Small intestine (tissue), 16 donors: ENCODE measurements at places on chromosomes 12 and 14.
A peak's percentile ranks its signal among the peaks of the same experiment; 100 is the strongest.

- DNase-seq: no peak
Observed at GRCh38 chr14:104966261-104966865, 11.8 kb downstream of the AHNAK2 start.

GRCh38 chr12:116710370-116711150 is 27.3 kb downstream of the SPRING1 start:
- DNase-seq: no peak

GRCh38 chr12:124916374-124917134 is 2.1 kb upstream of the UBC start:
- DNase-seq: peak; percentile 93

DNA sequence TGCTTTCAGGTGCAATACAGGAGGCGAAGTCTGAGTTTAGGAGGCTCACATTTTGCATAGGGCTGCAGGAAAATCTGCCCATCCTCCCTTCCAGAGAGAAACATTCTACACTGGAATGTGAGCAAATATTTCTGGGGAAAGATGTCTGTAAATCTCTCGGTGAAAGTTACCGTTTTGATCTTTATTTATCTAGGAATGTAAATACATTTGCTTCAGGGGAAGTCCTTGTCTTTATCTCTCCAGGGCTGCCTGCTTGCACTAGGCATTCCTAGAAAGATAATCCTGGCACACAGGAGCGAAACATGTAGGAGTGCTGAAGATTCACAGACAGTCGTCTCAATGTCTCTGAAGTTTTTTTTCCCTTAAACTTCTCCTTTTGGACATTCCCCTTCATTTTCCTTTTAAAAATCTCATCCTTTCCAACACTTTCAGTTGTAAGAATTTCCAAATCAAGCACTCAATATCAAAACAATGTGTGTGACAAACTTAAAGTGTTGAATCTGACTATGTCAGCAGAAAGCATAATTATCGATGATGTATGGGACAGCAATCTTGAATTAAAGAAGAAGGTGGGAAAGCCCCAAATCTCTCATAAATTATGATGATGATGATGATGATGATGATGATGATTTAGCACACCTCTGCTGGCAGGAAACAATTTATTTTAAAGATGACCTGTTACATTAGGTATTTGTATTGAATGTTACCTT is 113.4 kb upstream of the RESF1 start:
- DNase-seq: no peak

- no peak for DNase-seq
Observed at GRCh38 chr12:52633383-52633782, 15.0 kb upstream of the KRT73 start.

DNA sequence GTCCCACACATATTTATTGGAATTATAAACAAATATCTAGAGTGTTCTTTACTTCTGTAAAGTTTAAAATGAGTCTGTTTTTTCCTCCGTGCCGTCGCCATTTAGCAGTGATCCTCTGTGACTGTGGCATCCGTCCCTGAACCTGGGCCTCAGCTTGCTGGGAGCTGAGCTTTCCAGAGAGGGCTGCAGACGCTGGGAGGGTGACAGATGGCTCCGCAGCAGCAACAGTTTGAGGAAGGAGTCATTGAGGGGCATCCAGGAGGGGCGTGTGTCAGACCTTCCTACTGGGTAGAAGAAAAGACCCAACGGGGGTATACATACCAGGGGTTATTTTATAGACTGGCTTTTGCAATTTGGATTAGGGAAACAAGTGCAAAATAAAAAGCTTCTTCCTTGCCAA is 47.9 kb downstream of the NEUROD4 start:
- no peak for DNase-seq

DNA sequence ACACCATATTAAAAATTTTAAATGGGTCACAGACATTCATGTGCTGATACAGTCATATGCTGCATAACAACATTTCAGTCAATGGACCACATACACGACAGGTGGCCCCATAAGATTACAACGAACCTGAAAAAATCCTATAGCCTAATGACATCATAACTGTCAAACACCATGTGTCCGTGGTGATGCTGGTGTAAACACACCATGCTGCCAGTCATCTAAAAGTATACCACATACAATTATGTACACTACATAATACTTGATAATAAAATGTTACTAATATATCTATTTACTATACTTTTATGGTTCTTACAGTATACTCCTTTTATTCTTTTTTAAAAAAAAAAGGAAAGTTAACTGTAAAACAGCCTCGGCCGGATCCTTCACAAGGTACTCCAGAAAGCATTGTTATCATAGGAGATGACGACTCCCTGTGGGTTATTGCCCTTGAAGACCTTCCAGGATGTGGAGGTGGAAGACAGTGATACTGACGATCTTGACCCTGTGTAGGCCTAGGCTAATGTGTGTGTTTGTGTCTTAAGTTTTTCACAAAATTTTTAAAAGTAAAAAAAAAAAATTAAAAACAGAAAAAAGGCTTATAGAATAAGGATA is 5.0 kb upstream of the TDG start:
- DNase-seq: no peak

DNA sequence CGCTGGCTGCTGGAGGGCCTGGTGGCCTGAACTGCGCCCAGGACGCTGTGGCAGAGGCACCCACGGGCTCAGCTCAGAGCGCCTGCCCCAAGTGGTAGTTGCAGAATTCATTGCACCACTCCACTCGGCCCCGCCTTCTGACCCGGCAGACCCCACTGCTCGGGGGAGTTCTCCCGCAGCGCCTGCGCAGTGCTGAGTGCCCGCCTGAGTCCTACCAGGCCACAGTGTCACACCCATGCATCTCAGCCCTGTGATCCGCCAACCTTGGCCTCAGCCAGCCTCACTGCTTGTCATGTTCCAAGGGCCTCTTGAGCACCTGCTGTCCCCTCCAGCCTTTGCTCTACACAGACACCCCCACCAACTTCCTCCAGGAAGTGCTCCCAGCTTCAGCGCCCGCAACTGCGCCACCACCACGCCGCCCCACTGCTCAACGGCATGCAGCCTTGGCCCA is 12.2 kb downstream of the DEGS2 start:
- no peak for DNase-seq

DNA sequence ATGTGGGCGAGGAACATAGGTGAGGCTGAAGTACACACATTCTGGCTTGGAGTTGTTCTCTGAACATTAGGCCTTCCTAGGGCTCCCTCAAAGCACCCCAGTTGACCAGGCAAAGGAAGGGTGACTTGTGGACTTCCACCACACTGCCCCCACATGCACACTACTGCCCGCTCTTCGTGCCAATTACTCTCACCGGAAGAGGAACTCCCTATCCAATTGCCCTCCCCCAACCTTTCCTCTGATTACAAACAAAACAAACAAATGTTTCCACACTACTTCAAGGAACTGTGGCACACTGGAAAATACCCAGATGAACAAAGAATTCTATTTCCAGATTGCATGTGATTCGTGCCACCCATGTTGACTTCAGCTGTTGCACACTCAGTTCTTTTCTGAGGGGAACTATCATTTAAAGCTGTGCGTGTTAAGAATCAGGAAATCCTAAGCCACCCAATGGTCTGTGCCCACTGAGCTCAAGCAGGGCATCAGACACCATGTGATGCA is 139.3 kb downstream of the SSPN start:
- DNase-seq: no peak

- no peak for DNase-seq
Observed at GRCh38 chr12:103819892-103820291, 21.1 kb downstream of the NT5DC3 start.

GRCh38 chr14:67168110-67168441 is 21.2 kb upstream of the GARIN2 start:
- DNase-seq: peak; percentile 9

DNA sequence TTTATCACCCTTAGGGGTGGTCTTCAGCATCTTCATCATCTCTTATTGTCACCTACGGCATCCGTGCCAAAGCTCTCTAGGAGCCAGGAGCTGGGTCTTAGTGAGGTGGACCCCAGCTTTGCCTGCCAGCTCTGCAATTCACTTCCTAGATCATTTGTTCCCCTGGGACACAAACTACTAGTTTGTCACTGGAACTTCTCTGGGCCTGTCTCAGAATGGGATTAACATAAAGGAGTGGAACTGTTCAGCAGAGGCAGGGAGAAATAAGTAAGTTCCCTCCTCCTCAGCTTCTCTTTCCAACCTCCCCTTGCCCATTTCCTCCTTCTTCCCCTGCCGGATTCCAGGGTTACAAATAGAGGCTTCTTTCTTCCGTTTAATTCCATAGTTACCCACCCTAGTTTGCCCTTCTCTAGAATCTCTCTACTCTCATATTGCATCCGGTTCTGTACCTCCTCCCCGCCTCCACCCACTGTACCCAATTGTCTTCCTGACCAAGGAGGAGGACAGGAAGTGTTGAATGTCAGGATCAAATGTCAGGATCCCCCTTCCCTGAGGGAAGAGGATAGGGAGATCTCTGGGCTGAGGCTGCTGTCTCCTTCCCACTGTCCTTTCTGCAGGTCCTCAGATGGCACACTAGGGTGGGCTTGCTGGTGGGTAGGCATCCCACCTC is 25.0 kb downstream of the LARP4 start:
- no peak for DNase-seq

GRCh38 chr14:58702441-58703160 is 64.8 kb downstream of the DACT1 start:
- DNase-seq: no peak

DNA sequence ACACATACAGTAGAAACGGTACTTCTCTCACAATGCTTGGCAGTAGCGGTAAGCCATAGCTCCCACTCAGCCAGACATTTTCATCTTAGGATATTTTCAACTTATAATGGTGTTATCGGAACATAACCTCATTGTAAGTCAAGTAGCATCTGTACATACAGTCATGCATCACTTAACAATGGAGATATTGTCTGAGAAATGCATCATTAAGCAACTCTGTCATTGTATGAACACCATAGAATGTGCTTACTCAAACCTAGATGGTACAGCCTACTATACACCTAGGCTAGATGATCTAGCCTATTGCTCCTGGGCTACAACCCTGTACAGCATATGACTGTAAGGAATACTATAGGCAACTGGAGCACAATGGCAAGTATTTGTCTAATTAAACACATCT is 40.8 kb downstream of the RPS6KA5 start:
- no peak for DNase-seq

- no peak for DNase-seq
Observed at GRCh38 chr12:131902332-131903241, 8.2 kb downstream of the ULK1 start.

- no peak for DNase-seq
Observed at GRCh38 chr12:116389990-116390389, 112.5 kb upstream of the MED13L start.
